Tracheal epithelial cell (primary cell): ENCODE measurements at places on chromosomes 11 and 22. TPM values are rescaled to one million over a fixed set of nuclear protein-coding genes. Genes with fewer than 3 reads are reported as not detected.

The GUCY1A2 gene
- under 0.01 TPM in 1 of 2 replicates, not detected in the other for total RNA-seq

The IL10RA gene
- total RNA-seq = under 0.01 TPM in 1 of 2 replicates, not detected in the other

The SELENOO gene
- total RNA-seq = 33.0 and 47.5 TPM in 2 replicates

The LDHAL6A gene
- total RNA-seq = not detected in 2 replicates

The CHRDL2 gene
- not detected in 2 replicates for total RNA-seq

The KCNJ1 gene
- 0.43 TPM in 1 of 2 replicates, not detected in the other for total RNA-seq

The ELF5 gene
- 0.43 TPM in 1 of 2 replicates, not detected in the other for total RNA-seq

The KRTAP5-1 gene
- not detected in 2 replicates for total RNA-seq

The ARHGAP8 gene
- 21.3 and 28.2 TPM in 2 replicates for total RNA-seq

The ALDH3B1 gene
- 3.9 and 11.7 TPM in 2 replicates for total RNA-seq

The KDM4D gene
- 0.24 and 1.1 TPM in 2 replicates for total RNA-seq

The A4GALT gene
- 17.1 and 35.2 TPM in 2 replicates for total RNA-seq

The MRGPRE gene
- 0.72 TPM in 1 of 2 replicates, not detected in the other for total RNA-seq

The MS4A6A gene
- not detected in 2 replicates for total RNA-seq

The OR51B5 gene
- total RNA-seq = not detected in 2 replicates
